CD4-positive, alpha-beta T cell treated with Interleukin-17A for 1 hour (primary cell): ENCODE measurements at places on chromosomes 5 and 9.

GRCh38 chr9:114449236-114449635 is 56.0 kb downstream of the WHRN start:
- DNase-seq: no peak

DNA sequence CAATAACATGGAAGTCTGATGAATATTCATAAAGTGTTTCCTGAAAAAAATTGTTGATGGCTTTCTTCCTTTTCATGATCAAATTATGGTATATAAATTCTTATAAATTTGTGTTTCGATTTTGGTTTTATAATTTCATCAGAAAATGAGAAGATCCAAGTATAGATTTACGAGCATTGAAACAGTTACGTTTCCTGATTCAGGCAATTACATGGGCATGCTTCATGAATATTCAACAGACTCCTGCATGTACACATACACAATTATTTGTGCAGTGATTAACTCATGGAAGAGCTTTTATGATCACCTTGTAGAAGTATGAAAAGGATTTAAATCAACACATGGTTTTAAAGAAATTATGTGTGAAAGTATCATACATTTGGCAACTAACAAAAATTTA is 136.7 kb downstream of the MPDZ start:
- no peak for DNase-seq

- no peak for DNase-seq
Measured at GRCh38 chr9:127195976-127196825, 68.4 kb upstream of the GARNL3 start.

- no peak for DNase-seq
Measured at GRCh38 chr5:52738095-52738506, 49.6 kb upstream of the ITGA1 start.

GRCh38 chr9:97431549-97432143 is 19.8 kb downstream of the TDRD7 start:
- DNase-seq: no peak

DNA sequence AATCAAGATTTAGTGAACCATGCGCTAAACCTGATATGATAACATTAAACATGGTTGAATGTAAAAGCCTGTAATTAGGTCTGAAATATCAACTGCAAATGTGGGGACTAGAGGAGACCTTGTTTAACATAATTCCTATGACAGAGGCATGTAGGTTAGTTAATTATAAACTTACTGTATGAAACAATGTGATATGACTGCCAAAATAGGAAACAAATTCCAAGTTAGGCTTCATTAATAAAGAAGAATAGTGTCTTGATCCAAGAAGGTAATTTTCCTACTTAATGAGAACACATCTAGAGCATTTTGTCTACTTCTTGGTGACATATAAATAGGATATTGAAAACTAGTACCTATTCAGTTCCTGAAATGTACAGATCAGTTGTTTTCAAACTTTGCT is 136.2 kb upstream of the TARS1 start:
- DNase-seq: no peak

DNA sequence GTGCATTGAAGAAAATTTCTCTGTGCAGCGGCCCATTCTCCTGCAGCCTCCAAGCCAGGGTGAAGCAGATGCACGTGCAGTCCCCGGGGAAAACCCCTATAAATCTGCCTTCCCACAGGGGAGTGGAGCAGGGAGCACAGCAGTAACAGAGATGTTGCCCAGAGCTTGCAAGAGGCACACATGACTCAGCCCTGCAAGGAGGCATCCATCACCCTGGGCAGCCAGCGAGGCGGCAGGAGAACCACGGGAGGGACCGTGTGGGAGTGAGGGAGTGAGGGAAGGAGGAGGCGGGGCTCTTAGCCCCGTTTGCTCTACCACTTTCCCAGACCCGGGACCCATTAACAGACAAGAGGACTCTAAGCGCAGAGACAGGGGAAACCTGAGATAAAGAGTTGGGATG is 96.2 kb upstream of the ARAP3 start:
- DNase-seq: no peak

- no peak for DNase-seq
Measured at GRCh38 chr9:19787672-19788071, 1.2 kb downstream of the SLC24A2 start.
